Stimulated activated CD8-positive, alpha-beta memory T cell treated with anti-CD3 and anti-CD28 coated beads, Interleukin-4, amount 100 ng/mL, for 48 hours (primary cell): ENCODE measurements at places on chromosomes 4 and X.

DNA sequence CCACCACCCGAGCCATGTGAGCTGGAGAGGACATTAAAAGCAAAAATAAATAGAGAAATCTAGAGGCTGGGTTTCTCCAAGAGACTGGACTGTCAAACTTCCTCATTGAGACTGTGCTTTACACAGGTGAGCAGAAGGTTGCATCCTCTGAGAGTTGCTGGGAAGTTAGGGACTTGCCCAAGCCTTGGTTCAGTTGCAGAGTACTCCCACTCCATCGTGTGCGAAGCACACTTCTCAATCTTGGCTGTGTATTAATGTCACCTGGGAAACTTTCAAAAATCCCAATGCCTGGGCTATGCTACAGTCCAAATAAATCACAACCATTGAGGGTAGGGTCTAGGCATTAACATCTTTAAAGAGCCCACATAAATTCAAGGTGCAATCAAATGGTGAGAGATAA, 89.2 kb downstream of the ZNF330 start:
- no peak for DNase-seq

DNA sequence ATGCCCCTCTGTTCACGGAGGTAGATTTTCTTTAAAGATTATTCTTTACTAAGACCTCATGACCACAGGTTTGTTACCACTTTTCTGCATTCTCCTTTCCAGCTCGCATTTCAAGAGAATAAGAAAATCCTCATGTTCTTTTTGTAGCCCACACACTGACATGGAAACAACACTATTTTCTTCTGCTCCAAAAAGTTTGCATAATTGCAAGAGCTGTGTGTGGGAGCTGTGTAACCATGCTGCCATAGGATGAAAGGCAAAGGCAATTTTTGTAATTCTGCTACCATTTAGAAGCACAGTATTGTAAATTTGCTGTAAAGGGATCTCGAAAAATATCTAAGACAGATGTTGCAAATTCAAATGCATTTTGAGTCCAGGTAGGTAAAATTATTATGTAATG, 302.4 kb upstream of the EMCN start:
- no peak for DNase-seq

- DNase-seq, result peak; percentile 46
Observed at GRCh38 chr4:147678796-147679549, 5.0 kb downstream of the PRMT9 start.

DNA sequence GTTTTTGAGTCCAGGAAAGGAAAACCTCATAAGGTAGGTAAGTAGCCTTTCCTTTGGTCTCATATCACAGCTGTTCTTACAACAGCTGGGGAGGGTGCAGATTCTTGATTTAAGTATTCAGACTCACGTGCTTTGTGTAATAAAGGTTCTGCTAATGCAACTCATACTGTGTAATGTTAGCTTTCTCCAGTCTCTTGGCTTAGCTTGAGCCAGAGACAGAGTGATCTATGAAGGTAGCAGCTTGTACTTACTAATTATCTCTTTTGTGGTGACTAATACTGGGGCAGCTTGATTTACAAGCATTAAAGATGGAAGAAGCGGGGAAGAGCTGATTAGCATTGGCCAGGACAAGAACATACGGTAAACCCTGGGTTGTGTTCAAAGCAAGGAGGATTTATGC, 80.3 kb downstream of the LNX1 start:
- DNase-seq, result no peak

- DNase-seq, result no peak
Observed at GRCh38 chr4:37884855-37885487, 5.9 kb upstream of the TBC1D1 start.

DNA sequence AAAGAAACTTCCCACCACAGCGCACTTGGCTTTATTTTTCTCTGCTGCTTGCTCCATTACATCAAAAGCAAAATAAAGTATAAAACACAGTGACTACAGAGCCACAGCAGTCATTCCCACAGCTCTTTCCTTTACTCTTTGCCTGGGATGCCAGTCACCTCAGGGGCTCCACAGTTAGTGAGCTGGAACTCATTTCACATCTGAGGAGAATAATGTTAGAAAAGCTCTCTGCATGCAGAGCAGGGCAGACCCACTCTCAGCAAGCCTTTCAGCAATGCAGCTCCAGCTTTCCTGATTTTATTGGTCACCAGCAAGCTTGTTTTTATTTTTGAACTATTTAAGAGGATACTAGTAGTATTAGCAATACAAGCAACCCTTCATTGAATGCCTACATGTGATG, 13.8 kb downstream of the GRXCR1 start:
- DNase-seq, result no peak

DNA sequence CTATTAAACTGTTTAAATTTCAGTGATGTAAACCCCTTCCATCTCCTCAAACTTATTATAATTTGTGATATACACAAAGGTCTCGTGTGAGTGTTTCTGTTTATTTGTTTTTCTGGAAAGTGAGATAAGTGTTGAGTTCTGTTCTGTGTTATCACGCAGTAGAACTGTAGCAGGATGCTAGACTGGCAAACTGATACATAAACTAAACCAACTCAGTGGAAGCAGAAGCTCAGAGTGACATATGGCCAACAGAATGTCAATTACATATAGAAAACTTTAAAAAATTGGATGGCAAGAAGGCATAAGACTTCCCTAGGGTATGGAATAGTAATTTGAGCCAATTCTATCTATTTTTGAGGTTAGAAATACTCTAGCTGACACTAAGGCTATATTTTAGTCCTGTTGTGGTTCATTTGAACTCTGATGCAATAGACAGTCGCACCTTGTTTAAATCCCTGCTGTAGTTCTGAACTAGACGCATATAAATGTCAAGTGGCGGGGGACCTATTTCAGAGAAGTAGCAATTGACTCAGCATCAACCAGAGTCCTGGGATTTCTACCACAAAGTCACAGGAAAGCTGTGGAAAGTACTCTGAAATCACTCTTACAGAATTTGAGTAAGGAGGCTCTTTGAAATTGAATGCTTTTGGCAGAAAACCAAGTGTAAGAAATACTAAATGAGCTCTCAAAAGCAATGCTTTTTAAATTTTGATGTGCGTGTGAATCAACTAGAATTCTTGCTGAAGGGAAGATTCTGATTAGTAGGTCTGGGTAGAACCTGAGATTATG, 294.4 kb downstream of the INPP4B start:
- DNase-seq, result no peak

- no peak for DNase-seq
Observed at GRCh38 chr4:178081176-178081575, 638.9 kb upstream of the AGA start.

- DNase-seq, result peak; percentile 23
Observed at GRCh38 chr4:149264093-149264733, 551.4 kb downstream of the IQCM start.

DNA sequence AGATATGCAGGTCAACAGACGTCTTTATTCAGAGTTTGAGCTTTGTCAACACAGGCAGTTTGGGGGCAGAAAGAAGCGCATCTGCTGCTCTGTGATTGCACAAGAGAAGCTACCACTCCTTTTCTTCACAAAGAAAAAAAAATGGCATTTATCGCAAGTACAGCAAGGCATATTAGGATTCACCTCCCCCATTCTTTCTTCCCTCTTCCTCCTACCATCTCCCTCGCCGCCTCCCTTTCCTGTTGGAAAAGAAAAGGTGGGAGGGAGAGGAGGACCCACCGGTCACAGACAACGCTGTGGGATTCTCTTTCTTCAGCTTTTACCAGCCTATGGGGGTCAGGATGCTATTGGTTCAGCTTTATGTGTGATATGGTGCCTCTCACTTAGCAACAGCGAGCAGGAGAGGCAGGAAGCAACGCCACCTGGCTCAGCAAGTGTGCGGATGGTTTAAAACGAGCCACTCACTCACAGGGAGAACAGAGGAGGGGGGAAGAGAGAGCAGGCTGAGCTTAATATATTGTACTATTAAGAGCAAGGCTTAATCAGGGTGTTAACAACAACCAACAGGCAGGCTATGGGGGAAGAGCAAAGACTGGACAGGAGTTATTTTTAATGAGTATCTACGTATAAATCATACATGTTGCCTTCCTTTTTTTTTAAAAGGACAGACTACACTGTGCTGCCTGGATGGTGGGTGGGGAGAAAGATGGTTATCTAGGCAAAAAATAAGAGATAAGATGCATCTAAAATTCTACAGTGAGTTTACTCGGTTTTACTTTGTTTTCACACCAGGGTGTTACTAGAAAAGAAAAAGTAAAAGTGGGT, 104.7 kb downstream of the MAML3 start:
- peak; percentile 53 for DNase-seq

DNA sequence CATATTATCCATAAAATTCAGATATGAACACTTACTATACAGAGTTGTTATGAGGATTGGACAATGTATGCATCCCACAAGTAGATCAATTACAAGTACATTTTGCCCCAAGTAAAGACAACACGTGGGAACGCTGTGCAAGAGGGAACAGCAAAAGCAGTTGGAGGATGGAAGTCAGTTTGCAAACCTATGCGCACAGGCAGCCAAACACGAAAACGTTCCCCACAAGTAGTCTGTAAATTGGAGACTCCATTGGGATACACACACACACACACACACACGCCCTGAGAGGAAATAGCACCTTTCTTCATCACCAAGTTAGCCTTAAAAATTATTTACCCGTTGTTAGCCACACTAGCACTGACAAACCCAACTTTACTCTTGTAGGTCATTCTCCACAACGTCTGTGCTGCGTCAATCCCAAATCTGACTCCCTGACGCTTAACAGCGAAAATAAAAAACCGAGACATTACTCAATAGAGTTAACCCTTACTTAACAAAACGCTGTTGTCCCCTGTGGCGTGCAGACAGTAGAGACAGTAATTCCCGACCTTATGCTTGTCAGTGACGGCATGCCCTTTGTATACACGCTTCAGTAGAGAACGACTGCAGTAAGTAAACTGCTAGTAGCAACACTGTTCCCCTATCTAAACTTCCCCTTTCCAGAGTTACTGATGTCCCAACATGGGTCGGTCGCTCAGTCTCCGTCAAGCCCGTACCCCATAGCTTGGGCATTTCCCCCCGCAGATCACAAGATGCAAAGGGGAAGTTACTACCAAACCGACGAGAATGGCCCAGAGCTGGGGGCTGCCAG, 730 bp downstream of the MANBA start:
- peak; percentile 28 for DNase-seq

GRCh38 chr4:77910676-77911075, 48.0 kb downstream of the MRPL1 start:
- DNase-seq, result no peak

GRCh38 chr4:2763511-2763967, 7.4 kb upstream of the TNIP2 start:
- no peak for DNase-seq

DNA sequence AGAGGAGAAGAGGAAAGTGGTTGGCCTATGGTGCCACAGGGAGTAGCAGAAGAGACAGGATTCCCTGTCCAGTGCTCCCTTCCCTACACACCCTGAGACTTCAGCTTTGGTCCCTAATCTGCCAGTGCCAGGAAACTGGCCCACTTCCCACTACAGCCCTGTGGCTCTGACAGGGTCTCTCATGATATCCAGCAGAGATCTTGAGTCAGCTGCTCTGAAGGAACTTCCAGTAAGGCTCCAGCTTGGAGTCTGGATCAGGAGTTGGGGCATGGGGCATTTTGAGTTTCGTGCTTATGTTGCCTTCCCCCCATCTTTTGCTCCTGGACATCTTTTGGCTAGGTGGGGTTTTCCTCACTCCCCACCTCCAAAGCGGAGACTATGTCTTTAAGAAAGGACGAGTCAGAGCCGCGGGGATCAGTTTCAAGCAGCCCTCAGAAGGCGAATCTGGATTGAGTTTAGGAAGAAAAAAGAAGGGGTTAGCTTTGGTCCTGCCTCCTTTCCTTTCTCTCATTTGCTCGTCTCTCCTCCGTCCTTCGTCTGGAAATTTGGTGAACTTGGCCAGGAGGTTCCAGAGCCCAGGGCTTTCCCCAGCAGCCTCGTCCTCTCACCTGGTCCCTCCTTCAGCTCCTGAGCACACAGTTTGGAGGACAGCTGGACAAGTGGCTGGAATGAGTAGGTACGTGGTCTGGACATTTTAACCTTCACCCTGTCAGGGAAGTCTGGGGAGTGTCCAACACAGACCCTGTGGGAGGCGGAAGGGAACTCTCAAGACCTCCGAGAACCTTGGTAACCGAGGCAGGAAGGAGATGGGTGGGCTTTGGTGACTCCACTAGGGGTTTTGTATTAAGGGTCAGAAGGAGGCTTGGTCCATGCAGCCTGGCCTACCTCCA, 104.4 kb downstream of the RTL5 start:
- no peak for DNase-seq

DNA sequence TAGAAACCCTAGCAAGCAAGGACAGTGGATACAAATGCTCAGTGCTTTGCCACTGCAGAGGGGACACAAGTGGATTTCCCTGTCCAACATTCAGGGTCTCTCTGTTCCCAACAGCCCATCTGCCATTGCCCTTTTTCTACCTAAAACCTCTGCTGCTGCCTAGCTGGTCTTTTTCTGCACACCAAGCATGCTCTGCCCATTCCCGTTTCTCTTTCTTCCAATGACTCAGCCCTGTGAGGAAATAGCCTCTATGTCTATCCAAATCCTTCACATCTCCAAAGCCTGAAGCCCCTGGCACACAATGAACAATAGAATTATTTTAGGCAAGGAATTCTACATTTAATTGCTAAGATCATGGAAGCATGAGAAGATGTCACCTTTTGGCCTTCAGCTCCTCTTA, 5.7 kb upstream of the AMELX start:
- DNase-seq, result no peak

- no peak for DNase-seq
Observed at GRCh38 chr4:185797018-185797417, 15.0 kb downstream of the SORBS2 start.

DNA sequence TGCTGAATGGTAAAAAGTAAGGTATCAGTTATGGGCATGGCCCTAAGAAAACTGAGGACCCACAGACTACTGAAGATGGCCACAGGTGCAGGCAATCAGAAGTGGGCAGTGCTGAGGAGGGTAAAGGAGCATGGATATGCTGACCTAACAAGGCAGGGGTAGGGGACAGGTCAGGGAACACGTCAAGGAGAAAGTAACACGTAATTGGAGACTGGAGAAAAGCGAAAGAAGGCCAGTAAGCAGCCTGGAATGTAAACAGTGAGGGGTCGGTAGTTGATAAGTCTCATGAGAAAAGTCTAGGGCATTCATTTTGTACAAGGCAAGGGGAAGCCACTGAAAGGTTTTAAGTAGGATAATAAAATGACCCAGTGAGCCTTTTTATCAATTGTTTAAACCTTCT, 153.3 kb downstream of the PRDM5 start:
- no peak for DNase-seq

DNA sequence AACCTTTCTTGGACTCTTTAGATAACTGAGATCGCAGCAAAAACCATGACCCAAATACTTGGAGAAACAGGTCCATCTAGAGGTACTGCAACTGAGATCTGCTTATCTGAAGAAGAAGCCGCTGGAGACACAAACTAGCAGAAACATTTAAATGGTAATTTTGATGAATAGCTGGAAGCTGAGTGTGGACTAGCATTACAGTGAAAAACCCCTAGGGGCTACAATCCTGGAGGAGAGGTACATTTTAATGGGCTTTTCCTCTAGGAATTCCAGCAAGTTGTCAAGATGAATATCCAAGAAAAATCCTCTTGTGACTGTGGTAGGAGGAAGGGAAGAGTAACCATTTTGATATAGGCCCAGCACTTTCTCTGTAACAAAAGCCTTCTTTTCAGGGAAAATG, 592.5 kb upstream of the GRIA3 start:
- DNase-seq, result no peak
